ENCODE measurements at places on chromosomes 7 and 10.

GRCh38 chr7:75813781-75814236 lies at the start of gene CCL24:
CCL24 (minus strand) TSS chr7:75813806; CDS start chr7:75813715, 91 bp downstream.
- DNase-seq = no peak

DNA sequence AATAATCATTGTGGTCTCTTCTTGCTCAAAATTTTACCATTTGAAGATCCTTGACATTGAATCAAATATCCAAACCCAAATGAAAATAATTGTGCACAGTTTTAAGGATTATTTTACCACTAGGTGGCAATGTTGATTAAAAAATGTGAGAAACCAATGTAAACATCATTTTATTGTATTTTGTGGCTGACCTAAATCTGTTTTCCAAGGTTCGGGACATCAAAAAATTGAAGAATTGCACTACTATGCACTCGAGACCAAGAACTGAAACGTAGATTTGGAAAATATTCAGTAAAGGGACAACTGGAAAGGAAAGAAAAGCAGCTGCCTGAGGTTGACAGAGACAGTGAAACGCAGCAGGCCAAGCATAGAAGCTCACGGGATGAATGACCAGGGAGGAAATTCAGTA lies 259.3 kb downstream of the SNX13 start:
- DNase-seq = no peak

DNA sequence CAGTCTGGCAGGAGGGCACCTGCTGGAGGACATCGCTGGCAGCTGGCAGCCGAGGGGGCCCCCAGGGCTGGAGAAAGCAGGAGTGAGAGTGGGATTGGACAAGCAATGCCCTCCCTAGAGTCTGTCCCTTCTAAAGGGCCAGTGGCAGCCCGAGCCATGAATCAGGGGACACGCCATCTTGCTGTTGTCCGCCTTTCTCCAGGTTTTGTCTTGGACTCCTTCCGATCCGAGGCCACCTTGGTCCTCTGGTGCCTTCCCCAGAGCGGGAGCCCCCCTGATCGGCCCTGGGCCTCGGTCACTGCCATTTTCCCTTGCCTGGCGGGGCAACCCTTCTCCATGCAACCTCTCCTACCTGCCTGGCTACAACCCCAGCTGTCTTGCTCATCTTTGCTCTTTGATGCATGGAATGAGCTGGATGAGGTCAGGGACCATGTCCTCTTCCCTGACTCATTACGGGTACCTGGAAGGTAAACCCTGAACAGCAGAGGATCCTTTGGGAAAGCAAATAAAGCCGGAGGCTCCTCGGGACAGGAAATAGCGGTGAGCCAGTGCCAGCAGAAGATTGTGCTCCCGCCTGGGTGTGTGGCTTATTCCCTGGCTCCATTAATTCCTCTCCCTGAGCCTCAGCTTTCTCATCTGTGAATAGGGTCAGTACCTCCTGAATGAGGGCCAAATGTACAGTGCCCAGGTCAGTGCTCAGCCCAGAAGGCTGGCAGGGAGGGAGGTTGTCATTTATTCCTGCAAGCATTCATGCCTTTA lies 112.0 kb downstream of the GRK5 start:
- no peak for DNase-seq

DNA sequence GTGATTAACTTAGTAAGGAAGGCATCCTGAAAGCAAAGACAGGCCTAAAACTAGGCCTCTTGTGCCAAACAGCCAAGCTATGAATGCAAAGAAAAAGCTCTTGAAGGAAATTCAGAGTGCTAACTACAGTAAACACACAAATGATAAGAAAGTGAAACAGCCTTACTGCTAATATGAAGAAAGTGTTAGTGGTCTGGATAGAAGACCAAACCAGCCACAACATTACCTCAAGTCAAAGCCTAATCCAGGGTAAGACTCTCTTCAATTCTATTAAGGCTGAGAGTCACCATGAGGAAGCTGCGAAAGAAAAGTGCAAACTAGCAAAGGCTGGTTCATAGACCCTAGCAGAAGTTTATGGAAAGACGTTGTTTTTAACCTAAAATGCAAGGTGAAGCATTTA lies 66.0 kb downstream of the IPMK start:
- no peak for DNase-seq

- no peak for DNase-seq
Measured at GRCh38 chr7:138853448-138853847, 55.5 kb upstream of the ATP6V0A4 start.

GRCh38 chr10:108090476-108091215 lies 926.1 kb upstream of the SORCS1 start:
- no peak for DNase-seq

DNA sequence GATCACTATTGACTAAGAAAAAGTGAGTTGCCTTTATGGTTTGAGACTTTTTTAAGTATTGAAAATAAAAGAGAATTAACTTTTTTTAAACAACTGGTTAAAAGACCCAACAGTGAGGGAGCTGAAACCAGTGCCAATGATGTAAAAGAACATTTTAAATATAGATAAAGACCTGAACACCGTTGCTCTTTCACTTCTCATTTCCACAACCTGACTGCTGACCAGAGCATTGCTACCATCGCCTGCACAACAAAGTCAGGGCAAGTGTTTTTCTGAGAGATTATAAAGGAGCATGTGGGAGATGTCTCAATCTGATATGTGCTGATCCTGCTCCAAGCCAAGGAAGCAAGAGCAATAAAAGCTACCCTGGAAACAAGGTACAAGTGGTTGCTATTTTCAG lies 34.7 kb downstream of the IMMP2L start:
- DNase-seq = no peak

DNA sequence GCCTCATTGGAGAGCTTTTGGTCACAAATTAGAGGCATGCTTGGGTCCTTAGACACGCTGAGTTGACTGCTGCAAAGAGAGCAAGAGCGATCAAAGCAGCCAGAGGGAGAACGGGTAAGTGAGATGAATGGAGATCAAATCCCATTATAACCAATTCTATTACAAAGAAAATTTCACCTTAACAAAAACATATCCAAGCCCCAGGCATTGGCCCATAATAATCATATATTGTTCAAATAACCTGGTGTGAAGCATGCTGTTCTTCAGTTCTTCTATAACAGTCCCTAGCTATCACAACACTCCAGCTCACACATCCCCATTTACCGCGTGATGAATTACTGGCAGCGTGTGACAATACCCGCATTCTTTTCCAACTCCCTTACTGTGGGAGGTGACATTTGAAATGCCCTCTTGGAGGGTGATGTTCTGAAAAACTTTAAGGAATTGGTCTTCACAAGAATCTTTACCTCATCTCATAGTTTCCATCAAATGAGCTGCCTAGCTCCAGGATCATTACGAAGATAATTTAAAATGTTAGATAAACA lies 156.1 kb upstream of the PLXNA4 start:
- no peak for DNase-seq

DNA sequence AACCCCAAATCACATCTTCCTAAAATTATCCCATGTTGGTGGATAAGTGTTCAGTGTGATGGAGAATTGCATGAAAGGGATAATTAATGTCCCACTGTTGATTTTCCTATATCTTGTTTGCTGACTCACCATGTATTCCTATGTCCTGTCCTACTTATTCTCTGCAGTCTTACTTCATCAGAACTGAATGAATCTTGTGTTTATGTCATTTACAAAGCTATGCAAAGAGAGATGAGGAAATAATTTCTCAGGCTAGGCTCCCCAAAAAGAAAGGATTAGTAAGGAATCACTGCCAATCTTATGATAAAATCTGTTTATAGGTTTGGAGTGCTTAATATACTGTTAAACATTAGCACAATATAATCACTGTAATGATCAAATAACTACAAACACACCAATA lies 360.8 kb downstream of the CRPPA start:
- DNase-seq = no peak

GRCh38 chr10:87976101-87976743 lies 112.8 kb downstream of the PTEN start:
- DNase-seq = no peak

DNA sequence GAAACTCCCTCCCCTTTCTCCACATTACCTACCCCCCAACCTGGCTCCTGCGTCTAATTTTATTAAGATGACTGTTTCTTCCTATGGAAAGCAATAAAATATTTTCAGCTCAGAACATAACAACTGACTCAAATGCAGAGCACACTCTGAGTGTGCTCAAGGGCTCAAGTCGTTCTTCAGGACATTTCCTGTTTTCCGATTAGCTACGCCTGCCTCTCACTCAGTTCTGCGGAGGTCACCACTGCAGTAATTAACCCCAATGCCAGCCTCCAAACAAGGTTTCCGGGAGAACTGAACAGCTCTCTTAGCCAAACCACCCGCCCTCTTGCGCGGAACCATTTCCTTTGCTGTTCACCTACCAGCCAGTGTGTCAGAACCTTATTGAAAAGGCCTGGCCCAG lies 19.3 kb downstream of the MYOF start:
- DNase-seq = no peak

DNA sequence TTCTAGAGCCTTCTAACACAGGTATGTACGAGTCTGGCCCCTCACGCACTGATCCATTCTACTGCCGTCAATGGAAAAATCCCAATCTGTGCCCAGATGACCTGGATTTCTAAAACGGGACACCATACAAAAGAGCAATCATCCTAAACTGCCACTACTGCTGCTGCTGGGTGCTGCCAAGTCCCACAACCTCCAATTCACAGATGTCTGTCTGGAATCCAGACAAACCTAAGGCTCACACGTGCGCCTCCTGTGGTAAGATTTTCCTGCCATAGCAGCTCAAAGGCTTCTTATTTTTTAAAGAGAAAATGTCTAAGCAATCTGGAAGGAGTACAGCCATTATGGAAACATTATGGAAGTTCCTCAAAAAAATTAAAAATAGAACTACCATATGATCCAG lies 40.9 kb downstream of the JCAD start:
- no peak for DNase-seq

DNA sequence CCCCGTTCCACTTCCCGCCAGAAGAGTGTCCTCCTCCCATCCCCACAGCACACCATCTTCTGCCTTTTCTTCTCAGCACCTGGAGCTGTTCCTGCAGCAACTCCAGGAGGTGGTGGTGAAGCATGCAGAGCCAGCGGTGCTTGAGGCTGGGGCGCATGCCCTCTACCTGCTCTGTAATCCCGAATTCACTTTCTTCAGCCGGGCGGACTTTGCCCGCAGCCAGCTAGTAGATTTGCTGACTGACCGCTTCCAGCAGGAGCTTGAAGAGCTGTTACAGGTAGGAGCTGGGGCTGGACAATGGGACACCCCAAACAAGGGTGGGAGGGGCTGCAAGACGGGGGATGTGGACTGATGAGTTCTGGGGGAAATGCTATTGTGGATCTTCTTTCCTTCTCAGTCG lies 19.1 kb upstream of the PVRIG start:
- DNase-seq = no peak

DNA sequence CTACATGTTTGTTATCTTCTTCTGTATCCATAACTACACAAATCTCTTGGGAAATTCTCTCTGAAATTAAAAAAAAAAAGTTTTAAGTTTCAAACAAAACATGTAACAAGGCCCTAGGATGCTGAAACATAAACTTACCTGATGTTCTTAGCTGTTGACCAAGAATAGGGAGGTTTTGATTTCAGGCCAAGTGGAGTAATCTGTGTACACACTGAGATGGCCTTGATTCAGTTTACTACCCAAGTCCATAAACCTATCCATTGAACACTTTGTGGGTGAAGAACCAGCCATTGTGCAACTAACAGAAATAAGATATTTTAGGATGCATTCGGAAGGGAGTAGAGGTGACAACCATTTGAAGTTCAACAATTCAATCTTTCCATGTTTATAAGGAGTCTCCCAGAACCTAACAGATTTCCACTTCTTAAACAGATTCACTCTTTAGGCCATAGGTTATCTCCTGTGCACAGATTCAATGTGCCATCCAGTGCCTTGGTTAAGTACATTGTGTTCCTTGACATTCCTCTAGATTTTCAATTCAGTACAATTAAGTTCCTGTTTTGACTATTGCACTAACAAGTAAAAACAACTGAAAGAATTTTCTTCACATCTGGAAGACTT lies 143.1 kb downstream of the CRPPA start:
- DNase-seq = no peak

GRCh38 chr7:136857573-136857972 lies 10.9 kb upstream of the CHRM2 start:
- DNase-seq = no peak

DNA sequence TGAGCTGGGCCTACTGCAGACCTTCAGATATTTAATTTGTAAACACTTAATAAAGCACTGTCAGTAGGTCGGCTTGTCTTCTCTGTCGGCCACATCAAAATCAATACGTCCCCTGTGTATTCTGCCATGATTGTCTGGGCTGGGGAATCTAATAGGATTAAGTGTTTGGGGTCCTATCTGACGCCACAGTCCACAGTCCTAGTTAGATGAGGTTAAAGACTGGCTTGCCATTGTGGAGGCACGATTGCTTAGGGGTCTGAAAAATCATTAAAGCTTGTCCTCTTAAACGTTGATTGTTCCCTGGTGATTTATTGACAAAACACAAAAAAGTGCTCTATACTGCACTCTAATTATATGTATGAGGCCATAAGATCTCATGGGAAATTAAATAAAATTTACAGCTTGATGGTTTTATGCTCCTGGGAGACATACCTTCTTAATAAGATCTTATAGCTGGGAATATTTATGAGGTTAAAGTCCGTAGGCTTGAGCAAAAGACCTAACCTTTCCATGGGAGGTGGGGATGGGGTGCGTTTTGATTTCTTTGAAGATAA lies 650.3 kb upstream of the GALNT17 start:
- DNase-seq = no peak

DNA sequence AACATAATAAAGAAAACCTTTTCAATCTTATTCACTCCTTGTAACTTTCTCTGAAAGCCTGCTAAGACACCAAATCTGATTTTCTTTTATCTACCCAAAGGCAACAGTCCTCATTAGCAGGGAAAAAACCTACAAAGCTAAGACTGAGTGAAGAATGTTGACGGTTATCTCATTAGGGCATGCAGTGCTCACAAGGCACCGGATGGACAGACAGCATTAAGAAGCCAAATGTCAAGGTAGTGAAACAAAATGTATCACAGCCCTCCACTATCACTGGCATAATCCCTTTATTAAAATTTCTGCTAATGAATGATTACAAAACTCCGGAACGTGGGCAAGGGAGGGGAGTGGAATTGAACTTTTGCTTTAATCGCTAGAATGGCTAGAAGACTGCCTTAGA lies 442.8 kb downstream of the NEBL start:
- DNase-seq = no peak

GRCh38 chr7:133753513-133753912 lies 373.6 kb upstream of the LRGUK start:
- DNase-seq = no peak

GRCh38 chr7:51111241-51111940 lies 205.2 kb downstream of the COBL start:
- no peak for DNase-seq

DNA sequence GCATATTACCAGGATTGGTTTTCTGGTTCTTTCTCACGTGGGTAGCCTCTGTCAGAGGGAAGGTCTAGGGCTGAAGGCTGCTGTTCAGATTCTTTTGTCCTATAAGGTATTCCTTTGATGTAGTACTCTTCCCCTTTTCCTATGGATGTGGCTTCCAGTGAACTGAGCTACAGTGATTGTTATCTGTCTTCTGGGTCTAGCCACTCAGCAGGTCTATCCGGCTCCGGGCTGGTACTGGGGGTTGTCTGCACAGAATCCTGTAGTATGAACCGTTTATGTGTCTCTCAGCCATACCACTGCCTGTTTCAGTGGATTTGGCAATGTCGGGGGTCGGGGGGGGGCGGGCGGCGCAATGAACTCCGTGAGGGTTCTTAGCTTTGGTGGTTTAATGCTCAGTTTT lies 84.5 kb upstream of the C10orf90 start:
- DNase-seq = no peak

GRCh38 chr10:31926160-31926559 lies 2.5 kb downstream of the ARHGAP12 start:
- DNase-seq = no peak

- DNase-seq = no peak
Measured at GRCh38 chr7:66205741-66206090, 582 bp downstream of the TPST1 start.
